ENCODE measurements at places on chromosomes 5 and 9.

GRCh38 chr9:755454-756381, 85.8 kb upstream of the DMRT1 start:
- no peak for DNase-seq

DNA sequence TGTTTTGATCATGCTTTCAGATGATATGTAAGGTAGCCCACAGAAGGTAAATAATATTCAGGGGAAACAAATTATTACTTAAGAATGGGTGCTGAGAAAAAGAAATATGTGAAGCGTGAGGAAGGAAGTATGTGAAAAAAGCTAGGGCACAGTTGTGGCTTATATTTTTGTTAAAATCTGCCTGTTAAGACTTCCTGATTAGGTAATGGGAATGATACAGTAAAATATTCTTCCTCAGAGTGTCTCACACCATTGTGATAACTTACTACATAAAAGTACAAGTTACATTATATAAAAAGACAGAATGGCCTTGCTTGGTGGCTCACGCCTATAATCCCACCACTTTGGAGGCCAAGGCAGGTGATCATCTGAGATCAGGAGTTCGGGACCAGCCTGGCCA, 18.7 kb upstream of the PARP8 start:
- DNase-seq = no peak

GRCh38 chr5:172276214-172276613, 7.3 kb downstream of the UBTD2 start:
- no peak for DNase-seq

GRCh38 chr9:121318631-121319382, 50.8 kb downstream of the GSN start:
- no peak for DNase-seq

DNA sequence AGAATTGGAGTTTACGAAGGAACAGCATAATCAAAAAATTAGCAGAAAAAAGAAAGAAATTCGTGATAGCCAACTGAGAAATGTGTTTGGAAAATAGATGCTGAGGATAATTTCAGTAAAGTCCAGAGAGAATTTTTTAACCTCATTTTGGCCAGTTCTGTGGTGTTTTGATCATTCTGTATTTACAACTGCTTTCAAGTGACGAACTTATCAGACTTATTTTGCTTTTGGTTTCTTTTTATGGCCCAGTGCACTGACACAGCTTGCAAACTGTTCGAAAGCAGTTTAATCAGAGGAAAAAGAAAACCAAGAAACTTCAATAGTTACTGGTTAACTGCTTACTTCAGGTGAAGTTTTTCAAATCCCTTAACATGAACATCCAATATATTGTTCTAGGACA, 1.9 kb downstream of the SDHA start:
- no peak for DNase-seq

GRCh38 chr9:22657713-22658112, 211.1 kb downstream of the DMRTA1 start:
- DNase-seq = no peak

GRCh38 chr5:127660047-127660733, 11.3 kb downstream of the CTXN3 start:
- DNase-seq = no peak

DNA sequence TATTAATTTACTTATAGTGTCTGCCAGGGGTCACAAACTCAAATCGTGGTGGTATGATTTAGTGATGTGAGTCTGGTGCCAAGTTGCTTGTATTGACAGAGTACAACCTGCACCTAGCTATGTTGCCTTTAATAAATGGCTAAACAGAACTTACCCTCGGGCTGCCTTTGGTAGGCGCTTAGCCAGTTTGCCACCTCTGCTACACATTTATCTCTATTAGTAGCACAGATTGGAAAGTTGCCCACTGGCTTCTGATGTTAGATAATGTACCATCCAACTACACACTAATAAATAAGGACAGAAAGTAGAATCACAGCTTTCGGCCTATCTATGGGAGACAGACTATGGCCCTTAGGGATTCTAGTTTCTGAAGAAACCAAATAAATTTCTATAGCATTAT, 368.4 kb downstream of the MAN2A1 start:
- DNase-seq = no peak

DNA sequence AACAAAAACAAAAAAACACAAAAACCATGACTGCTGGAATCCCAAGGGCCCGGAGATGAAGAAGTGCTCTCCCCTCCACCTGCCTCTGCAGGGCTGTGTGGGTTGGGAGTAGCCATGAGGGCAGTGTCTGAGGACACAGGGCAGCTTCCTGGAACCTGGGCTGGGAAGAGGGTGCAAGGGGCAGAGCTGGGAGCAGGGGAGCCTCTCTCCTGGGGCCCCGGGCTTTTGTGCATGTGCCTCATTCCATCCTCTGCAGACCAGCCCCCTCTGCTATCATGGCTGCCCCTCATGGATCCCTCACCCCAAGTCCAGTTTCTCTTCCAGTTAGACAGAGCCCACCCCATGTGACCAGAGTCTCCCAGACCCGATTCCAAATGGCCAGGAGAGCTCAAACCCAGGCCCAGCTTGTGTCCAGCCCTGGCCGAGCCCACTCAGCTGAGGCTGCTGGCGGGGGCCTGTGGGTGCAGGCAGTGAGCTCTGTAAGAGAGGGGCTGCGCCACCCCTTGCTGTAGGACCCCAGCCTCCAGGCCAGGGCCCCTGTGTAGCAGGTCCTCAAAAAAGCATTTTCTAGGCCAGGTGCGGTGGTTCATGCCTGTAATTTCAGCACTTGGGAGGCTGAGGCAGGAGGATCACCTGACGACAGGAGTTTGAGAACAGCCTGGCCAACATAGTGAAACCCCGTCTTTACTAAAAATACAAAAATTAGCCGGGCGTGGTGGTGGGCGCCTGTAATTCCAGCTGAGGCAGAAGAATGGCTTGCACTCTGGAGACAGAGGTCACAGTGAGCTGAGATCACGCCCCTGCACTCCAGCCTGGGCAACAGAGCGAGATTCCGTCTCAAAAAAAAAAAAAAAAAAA, 44.5 kb downstream of the PLPP7 start:
- DNase-seq = no peak

DNA sequence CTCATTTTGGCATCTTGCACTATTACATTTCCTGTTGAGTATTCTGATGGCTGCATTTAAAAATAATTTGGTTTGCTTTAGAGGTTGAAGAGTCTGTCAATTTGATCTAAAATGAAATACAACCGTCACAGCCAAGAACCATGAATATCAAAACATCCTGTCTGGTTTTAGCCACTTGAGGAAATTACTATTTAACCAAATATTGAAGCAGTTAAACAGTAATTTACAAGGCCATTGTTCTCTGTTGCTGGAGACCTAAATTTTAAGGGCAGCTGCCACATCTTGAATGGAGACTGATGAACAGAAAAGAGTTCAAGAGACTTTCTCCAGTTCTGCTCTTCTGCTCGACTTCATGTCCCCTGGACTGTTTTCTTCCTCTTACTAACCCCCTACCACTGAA, 549.4 kb downstream of the LRRC70 start:
- no peak for DNase-seq

DNA sequence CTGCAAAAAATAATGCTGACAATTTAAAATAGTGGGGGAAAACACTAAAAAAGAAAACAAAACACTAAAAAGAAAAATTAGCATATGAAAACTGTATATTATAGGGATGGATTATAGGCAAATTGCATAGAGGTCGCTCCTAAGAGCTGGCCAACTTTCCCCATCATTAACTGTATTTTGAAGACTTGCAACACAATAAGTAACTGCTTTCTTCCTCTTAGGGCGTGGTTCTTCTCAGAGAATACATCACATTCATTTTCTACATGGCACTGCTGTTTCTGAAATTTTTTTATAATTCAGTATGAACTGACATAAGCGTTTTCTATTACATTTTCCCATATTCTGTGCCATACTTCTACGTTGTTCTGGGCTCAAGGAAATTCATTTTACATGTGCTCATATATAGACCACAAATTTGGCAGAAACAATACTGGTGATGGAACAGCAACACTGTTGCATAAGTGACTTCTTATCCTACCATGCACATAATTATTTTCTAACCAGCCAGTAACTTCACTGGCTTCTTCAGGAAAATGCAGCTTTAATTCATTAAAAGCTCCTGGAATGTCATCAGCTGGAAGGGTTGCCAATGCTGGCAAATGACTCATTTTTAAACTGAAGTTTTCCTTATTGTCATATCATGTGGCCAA, 171.2 kb upstream of the DMAC1 start:
- DNase-seq = no peak

- no peak for DNase-seq
Observed at GRCh38 chr5:134965271-134965825, 2.4 kb upstream of the CATSPER3 start.

GRCh38 chr9:98573749-98574278, 134.9 kb downstream of the GABBR2 start:
- DNase-seq = no peak

- DNase-seq = no peak
Observed at GRCh38 chr5:103693517-103693916, 130.9 kb upstream of the NUDT12 start.

DNA sequence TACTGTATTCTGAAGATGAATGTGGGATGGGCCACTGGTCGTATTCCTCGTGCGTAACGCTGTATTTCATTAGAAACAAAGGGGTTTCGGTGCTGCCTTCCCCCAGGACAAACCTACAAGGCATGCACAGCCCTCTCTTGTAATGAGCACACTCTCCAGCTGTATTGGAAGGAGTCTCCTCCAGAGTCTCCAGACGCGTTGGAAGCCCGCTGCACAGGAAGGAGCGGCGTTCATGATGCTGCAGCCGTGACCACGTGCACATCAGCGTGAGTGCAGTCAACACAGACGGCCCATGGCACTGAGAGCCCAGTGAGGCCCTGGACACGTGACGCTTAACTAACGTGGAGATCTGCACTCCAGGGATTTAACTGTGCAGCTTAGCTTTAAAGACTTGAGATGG, 209.0 kb upstream of the IRX1 start:
- no peak for DNase-seq

DNA sequence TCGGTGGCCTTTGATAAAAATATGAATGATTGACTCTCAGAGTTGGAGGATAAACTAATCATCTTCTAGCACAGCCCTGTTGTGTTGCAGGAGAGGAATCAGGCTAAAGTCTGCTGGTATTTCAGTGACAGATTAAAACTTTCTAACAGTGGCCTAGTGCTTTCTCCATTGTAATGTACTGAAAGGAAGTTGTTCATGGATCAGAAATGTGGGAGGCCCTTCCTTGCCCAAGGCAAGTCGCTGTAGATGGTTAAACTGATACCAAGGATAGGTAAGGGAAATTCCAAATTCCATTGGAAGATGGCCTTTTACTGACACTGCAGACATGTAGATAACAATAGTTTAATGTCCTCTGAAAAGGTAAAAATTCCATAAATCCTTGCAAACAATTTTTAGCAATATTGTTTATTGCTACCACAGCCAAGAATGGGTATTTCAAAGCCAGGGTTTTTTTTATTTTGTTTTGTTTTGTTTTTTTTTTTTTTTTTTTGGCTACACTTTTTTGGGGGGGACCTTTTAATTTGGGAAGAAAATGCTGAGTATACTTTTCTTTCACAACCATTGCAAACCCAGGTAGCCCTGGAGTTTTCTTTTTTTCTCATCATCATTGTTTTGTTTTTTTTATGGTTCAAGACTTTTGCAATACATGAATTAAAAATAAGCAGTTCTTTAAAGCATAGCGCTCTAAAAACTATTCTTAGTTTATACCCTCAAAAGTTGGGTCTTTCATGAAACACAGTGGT, 35.5 kb downstream of the WDR36 start:
- DNase-seq = no peak

- DNase-seq = no peak
Observed at GRCh38 chr5:109823597-109823996, 133.9 kb downstream of the MAN2A1 start.

DNA sequence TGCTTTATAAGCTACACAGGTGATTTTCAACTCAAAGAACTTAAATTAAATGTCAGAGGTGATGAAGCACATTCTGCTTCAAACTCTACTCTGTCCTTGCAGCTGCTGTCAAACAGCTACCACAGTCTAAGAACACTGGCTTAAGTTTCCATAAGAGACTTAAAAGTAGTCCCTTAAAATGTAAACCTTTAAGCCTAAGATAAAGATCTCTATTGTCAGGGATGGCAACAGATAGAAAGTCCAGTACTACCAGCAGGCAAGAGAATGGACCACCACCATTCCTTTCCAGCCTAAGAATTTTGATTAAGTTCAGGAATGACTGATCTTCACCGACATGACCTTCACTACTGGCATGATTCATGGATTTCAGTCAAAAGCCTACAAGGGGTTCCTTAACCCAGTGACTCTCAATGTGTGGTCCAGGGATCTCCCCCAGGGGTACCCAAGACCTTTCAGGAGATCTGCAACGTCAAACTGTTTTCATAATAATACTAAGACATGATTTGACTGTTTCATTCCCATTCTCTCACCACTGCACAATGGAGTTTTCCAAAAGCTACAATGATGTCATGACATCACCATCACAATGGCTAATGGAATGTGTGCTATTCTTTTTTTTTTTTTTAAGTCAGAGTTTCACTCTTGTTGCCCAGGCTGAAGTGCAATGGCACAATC, 41.1 kb upstream of the PLPP6 start:
- no peak for DNase-seq

DNA sequence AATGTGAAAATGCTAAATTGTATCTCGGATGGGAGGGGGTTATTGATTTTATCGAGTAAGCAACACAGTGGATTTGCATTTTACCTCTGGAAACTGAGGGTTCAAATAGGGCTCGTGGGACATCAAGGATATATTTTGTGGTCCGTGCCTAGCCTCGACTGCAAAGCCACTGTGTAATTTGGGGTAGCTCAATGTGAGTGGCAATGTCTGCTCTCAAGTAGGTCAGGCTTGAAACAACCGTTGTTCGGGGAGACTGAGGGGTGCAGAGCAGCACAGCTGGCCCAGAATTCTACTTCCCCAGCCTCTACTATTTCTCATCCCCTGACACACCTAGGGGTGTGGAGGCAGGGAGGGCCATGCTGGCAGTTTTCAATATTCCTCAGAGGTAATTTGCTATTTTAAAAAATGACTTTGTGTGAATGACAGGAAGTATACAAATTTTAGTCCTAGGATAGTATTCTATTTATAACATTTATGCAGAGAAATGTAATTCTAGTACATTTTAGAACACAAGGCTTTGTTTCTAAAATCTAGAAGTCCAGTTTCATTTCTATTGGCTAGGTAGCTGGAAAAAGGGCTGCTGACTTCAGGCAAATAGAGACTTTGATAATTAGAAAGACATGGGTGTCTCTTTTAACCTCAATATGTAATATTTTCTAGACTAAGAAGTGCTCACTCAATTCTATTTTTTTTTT, 1.4 kb upstream of the DAB2 start:
- no peak for DNase-seq

GRCh38 chr5:143114481-143114880, 289.0 kb downstream of the NR3C1 start:
- DNase-seq = no peak
